Activated T-helper 1 cell treated with anti-CD3 and anti-CD28 coated beads, Interleukin-2, amount 50 U/mL, for 16 hours (primary cell): ENCODE measurements at places on chromosomes 16 and 17.

DNA sequence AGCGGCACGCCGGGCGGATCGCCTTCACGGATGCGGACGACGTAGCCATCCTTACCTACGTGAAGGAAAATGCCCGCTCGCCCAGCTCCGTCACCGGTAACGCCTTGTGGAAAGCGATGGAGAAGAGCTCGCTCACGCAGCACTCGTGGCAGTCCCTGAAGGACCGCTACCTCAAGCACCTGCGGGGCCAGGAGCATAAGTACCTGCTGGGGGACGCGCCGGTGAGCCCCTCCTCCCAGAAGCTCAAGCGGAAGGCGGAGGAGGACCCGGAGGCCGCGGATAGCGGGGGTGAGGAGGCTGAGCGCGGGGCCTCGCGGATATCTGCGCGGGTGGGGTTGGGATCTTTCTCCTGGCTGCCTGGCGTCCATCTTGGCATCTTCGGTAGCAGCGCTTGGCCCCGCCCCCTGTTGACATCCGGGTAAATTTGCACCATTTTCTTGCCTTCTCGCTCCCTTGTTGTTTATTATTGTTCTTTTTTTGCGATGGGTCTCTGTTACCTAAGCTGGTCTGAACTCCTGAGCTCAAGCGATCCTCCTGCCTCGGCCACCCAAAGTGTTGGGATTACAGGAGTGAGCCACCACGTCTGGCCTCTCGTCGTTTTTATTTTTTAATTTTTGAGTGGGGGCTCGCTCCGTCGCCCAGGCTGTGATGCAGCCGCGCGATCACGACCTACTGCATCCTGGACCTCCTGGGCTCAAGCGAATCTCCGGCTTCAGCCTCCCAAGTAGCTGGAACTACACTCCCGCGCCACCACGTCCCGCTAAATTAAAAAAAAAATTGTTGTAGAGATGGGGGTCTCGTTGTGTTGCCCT lies 898 bp downstream of the TERF2IP start:
- DNase-seq = peak; percentile 73

- DNase-seq = no peak
These were observed 2.3 kb downstream of the TPSD1 start for GRCh38 chr16:1258225-1258600.

- no peak for DNase-seq
These were observed 824 bp downstream of the SOX8 start for GRCh38 chr16:982145-983043.

GRCh38 chr16:85525420-85526184 lies 87.5 kb upstream of the GSE1 start:
- DNase-seq = no peak

DNA sequence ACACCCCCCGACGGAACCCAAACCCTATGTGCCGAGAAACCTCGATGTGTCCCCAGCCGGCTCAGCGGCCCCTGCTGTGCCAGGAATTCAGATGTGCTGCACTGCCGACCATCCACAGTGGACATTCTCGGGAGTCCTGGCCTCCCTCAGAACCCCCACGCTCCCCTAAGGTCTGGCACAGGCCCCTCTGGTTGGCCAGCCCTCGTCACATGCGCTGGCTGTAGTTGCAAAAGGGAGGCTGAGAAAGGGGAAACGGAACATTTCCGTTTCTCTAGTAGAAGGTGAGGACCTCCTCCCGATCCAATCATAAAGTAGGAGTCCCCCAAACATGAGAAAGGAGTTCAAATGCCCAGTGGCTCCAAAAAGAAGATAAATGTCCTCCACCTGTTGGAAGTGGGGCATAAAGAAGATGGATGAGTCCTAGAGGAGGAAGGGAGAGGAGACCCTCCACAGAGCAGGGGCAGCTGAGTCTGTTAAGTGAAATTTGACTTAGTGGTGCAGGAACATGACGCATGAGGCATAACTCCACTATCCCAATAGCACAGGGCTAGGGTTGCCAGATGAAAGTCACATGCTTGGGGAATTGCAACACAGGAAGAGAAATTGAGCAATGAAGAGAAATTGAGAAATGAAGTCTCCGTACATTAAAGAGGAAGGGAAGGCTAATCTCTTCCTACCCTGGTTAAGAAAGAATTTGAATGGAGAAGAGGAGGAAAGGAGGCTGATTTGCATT lies 49.3 kb upstream of the WSB1 start:
- no peak for DNase-seq

DNA sequence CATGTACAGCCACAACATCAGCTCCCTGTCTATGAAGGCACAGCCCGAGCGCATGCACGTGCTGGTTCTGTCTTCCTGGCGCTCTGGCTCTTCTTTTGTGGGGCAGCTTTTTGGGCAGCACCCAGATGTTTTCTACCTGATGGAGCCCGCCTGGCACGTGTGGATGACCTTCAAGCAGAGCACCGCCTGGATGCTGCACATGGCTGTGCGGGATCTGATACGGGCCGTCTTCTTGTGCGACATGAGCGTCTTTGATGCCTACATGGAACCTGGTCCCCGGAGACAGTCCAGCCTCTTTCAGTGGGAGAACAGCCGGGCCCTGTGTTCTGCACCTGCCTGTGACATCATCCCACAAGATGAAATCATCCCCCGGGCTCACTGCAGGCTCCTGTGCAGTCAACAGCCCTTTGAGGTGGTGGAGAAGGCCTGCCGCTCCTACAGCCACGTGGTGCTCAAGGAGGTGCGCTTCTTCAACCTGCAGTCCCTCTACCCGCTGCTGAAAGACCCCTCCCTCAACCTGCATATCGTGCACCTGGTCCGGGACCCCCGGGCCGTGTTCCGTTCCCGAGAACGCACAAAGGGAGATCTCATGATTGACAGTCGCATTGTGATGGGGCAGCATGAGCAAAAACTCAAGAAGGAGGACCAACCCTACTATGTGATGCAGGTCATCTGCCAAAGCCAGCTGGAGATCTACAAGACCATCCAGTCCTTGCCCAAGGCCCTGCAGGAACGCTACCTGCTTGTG lies 10.7 kb downstream of the CHST4 start:
- no peak for DNase-seq

- no peak for DNase-seq
These were observed 49.9 kb downstream of the TEX14 start for GRCh38 chr17:58641887-58642311.

- no peak for DNase-seq
These were observed 2.8 kb downstream of the STAT5A start for GRCh38 chr17:42291129-42291528.

DNA sequence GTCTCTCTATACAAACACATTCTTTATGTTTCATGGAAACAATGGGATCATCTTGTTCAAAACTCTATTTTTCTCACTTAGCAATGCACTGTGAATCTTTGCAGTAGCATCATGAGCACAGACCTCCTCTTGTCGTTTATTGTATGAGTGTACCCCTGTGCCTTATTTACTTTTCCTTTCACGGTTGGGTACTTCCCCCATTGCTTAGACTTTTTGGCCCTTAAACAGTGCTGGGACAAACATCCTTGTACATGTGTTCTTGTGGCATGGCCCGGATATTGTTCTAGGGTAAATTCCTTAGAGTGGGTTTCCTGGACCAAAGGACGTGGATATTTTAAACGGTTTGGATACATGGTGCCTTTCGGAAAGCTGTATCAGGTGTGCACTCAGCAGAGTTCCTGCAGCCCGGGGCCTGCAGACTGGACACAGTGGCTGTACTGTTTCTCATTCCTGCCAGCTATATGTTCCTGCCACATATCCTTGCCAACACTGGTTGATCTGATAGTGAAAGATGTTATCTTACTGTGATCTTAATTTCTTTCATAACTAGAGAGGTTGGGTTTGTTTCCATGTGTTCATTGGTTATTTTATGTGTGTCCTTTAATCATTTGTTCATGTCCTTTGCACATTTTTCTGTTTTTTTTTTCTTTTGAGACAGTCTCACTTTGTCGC lies 111.1 kb downstream of the OR1D5 start:
- no peak for DNase-seq

DNA sequence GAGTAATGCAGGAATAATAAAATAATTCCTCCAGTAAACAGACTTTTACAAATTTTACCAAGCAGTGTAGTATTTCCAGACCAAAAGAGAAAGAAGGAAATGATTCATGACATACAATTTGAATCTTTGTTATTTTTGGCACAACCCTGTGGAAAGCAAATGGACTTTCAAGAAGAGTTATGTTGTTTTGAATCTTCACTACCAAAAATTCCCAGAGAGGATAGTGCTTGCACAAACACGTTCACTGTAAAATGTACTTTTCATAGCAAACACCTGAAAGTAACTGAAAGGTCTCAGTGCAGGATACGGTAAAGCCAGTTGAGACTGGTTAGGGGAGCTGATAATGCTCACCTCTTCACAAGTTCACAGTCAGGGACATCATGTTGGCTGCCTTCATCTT lies 107.1 kb downstream of the USP22 start:
- DNase-seq = no peak

GRCh38 chr17:35900708-35901480 lies 20.7 kb upstream of the CCL5 start:
- DNase-seq = no peak

- DNase-seq = no peak
These were observed 3.4 kb downstream of the MNT start for GRCh38 chr17:2397247-2398171.

GRCh38 chr17:17071531-17072360 lies 29.5 kb downstream of the MPRIP start:
- DNase-seq = no peak

- no peak for DNase-seq
These were observed 55.9 kb downstream of the LDHD start for GRCh38 chr16:75060723-75061122.

DNA sequence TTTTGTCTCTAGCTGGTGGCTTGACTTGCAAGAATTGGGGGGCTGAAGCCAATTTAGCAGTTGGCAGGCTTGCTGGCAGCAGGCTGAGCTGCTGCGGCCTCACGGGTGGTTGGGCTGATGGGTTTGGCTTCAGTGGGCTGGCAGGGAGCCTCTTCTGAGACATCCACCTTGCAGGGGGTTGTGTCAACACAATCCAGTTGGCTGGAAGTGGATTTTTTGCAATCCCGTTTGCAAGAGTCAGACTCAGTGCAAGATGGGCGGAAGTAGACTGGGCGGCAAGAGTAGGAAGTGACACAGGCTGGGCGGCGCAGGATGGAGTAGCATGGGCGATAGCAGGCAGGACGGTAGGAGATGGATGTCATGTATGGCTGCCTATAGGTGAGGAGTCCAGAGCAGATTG lies 1.5 kb downstream of the KRTAP16-1 start:
- no peak for DNase-seq

DNA sequence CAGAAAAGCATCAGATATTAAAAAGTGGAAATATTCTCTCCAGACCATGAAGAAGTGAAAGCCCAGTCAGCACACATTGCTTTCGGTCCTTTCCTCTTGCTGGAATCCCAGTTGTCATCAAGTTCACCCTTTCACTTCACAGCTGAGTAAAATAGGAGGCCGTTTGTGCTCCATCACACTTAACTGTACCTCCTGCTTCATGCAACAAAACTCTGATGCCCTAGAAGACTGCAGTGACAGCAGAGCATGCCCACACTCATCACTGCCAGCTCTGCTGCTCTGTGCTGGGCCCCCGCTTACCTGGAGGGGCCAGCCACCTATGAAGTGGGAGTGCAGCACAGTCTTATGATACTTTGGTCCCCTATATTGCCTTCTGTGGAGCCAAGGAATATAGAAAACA lies 62.5 kb downstream of the N4BP1 start:
- no peak for DNase-seq

- peak; percentile 28 for DNase-seq
These were observed at the start of gene NXPH3 for GRCh38 chr17:49575679-49576087. NXPH3 (plus strand) TSS chr17:49575871; CDS start chr17:49576220, 349 bp downstream.

- DNase-seq = peak; percentile 95
These were observed at the start of gene TEDC2 for GRCh38 chr16:2459647-2460390. TEDC2 (plus strand) TSS chr16:2460109; CDS start chr16:2460145, 36 bp downstream.

DNA sequence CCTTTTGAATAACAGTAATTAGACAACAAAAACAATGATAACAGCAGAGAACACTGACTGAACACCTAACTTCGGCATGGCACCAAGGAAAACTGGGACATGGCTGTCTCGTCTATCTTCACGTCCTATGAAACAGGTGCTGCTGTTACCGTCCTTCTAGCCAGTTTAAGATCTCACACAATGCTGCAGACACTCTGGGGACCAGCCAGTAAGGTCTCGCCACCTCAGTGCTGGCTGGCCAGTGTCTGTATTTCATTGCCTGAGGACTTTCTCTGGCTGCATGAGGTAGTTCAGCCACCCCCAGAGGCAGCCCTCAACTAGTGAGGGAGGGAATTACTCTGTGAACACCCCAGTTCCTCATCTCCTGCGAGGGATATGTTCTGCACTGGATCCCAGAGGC lies 57.6 kb downstream of the AMFR start:
- DNase-seq = no peak
